ENCODE measurements at places on chromosomes 13 and 19.

- DNase-seq = no peak
Observed at GRCh38 chr13:73000027-73000674, 58.7 kb upstream of the KLF5 start.

DNA sequence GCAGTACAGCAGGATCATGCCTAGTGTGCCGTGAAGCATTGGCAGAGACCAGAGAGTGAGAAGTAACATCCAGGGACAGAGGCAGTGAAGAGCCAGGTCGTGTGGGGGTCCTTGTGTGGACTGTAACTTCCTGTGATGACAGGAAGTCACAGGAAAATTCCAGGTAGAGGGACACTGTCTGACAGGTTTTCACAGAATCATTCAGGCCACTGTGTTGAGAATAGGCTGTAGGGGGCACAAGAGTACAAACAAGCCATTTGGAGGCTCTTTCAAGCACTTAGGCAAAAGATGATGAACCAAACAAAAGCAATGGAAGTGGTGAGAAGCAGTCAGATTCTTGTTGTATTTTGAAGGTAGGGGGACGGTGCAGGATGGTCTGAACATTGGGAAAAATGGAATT lies 46.4 kb downstream of the N4BP2L1 start:
- no peak for DNase-seq

DNA sequence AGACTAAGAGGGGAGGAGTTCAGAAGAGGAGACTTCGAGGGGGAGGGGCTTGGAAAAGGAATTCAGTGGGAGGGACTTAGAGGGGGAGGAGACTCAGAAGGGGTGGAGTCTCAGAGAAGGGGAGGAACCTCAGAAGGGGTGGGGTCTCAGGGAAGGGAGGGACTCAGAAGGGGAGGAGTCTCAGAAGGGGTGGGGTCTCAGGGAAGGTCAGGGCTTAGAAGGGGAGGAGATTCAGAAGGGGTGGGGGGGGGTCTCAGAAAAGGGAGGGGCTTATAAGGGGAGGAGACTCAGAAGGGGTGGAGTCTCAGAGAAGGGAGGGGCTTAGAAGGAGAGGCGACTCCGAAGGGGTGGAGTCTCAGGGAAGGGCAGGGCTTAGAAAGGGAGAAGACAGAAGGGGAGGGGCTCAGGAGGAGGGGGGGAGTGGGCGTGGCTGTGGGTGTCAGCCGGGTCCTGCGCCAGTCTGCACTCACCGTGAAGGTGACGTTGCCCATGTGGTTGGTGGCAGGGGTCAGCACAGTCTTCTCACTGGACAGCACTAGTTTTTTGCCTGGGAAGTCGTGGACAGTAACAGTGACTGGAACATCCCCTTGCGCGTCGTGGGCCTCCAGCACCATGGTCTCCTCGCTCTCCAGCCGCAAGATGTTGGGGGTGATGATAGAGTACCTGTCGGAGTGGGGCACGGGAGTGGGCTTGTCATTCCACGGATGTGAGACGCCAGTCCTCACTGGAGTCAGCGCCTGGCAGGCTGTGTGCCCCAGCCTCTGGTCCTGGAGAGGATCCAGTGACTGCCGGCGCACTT lies 1.5 kb downstream of the C3 start:
- DNase-seq = no peak

DNA sequence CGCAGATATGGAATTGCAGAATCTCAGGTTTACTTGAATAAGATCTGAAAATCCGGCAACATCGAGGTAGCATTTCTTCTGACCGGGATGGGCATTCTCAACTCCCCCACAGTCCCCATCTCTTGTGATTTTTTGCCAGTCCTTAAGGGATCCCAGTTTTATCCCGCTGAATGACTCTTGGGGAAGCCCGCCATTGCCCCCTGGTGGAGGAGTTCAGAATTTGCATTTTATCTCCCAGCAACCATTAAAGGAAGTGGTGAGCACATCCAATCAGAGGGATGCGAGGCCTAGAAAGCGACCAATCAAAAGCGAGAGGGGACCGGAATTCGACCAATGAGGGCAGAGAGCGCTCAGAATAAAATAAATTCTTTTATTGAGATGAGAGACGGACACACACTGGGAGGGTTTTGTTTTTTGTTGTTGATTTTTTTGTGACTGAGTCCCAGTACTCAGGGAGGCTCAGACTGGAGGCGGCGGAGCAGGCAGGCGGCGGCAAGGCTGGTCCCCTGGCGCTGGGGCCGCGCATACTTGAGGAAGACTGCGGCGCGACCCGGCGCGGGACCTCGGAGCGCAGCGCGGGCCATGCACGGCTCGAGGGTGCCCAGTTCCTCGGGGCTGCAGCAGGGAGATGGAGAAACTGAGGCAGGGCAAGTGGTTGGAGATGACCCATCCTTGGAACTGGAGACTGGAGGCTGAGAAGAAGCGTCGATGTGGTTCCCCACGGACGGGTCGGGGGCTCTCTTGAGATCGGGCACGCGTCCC lies 3.9 kb upstream of the TTC9B start:
- peak; percentile 42 for DNase-seq

DNA sequence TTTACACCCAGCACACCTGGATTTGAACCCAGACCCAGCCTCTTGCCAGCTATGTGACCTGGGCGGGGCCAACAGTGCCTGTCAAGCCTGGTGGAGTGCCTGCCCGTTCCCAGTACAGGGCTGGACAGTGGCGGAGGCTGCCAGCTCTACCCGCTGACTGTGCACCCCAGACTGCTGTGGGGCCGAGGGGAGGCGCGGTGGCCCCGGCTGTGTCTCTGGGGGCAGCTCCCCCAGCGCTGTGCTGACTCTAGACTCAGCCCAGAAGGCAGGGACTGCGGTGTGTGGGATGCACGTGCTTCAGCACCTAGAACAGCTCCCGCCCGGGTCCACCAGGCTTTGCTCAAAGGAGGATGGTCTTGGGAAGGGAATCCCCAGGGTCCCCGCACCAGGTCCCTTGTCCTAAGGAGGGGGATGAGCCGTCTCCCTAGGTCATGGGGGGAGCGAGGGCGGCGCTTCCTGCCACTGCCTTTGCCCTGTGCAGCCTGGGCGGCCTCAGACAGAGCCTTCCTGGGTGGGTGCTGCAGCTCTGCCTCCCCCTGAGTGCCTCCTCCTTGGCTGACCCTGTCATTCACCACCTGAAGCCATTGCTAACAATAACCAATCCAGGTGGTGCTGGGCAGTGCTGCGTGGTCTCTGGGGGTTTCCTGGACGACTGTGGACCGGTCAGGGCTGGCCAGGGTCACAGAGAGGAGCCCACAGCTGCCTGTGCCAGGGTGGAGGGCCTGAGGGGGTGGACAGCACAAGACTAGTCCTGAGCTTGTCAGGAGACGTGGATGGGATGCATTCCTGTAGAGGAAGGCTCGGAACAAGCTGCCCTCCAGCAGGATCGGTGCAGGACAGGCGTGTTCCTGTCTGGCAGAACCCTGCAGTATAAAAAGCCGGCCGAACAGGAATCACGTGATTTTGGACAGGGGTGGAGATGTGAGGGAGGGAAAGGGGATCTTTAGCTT lies 18.6 kb downstream of the TMEM255B start:
- no peak for DNase-seq

DNA sequence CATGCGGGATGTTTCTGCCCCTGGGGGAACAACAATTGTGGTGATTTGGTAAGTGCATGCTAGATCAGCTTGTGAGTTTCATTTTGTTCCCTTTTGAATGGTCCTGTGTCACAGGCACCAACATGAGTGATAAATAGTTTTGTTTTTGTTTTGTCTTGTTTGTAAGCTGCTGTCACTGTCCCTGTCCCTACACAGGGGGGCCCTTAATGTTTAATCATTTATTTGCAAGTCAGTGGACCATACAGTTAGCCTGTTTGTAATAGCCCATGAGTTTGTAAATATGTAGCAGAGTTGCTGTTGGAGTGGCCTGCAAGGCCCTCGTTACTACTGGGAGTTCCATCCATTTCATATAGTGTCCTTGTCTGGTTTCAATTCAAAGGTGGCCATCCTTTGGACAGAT lies 979.6 kb upstream of the SPRY2 start:
- no peak for DNase-seq

DNA sequence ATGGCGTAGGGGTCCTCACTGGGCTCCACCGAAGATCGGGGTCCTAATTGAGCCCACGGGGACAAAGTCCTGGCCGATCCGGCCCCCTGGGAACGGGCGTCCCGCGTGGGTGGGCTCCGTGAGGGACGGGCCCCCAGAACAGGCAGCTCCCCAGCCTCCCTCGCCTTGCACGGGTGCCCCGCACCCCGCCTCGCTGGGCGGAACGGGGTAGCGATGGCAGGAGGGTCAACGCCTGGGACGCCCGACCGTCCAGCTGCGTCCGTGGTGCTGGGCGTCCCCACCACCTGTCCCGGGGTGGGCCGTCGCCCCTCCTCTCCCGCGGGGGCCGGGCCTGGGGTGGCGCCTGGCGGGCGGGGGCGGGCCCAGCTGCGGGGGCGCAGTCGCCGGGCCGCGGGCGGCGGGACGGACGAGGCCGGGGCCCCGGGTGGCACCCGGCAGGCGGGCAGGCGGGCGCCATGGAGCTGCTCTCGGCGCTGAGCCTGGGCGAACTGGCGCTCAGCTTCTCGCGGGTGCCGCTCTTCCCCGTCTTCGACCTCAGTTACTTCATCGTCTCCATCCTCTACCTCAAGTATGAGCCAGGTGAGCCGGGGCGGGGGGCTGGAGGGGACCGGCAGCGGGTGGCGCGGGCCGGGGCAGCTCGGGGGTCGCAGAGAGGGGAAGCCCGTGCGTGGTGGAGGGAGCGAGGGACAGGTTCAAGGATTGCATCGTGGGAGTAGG lies at the start of gene TMEM38A:
Gene TMEM38A (plus strand): TSS at position 377 of the 717 bp plus-strand sequence. CDS start 79 bp downstream, at position 456.
- no peak for DNase-seq

- DNase-seq = no peak
Observed at GRCh38 chr19:3695124-3695733, 5.0 kb downstream of the PIP5K1C start.

- no peak for DNase-seq
Observed at GRCh38 chr13:28434926-28435325, 60.0 kb downstream of the FLT1 start.
